Stimulated activated CD4-positive, alpha-beta T cell treated with anti-CD3 and anti-CD28 coated beads, Interleukin-1b, Interleukin-23, amount 100 ng/mL, for 1 hour (primary cell): ENCODE measurements at places on chromosomes 13 and 19.

DNA sequence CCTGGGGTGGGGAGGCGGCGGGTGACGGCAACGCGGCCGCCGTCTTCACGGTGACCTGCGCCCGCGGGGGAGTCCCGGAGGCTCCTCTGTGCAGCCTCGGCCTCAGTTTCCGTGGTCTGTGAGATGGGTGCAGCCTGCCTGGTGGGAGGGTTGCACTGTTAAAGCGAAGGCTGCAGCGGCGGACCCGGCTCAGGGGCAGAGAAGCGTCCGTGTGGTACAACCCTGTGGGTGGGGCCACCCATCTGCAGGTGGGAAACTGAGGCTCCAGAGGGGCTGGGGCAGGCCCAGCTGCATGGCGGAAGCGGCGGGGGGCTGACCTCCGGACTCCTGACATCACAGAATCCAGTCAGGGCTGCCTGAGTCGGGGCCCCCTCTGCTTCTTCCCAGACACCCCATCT is 481 bp downstream of the FGF22 start:
- DNase-seq, result no peak

GRCh38 chr13:23963184-23963931 is 66.1 kb upstream of the C1QTNF9B start:
- DNase-seq, result no peak

- no peak for DNase-seq
Observed at GRCh38 chr19:27833031-27833430, 1379.9 kb downstream of the UQCRFS1 start.

DNA sequence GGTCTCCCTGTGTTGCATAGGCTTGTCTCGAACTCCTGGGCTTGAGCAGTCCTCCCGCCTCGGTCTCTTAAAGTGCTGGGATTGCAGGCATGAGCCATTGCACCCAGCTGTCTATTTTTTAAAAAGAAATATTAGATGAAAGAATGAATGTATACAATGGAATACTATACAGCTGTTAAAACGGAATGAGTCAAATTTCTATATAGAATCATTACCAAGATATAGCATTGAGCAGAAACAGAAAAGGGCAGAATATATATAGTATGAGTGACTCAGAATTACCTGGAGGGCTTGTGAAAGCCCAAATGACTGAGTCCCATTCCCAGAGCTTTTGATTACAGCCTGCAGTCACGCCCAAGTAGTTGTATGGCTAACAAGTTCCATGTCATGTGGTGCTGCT is 4.4 kb downstream of the DACT3 start:
- no peak for DNase-seq

DNA sequence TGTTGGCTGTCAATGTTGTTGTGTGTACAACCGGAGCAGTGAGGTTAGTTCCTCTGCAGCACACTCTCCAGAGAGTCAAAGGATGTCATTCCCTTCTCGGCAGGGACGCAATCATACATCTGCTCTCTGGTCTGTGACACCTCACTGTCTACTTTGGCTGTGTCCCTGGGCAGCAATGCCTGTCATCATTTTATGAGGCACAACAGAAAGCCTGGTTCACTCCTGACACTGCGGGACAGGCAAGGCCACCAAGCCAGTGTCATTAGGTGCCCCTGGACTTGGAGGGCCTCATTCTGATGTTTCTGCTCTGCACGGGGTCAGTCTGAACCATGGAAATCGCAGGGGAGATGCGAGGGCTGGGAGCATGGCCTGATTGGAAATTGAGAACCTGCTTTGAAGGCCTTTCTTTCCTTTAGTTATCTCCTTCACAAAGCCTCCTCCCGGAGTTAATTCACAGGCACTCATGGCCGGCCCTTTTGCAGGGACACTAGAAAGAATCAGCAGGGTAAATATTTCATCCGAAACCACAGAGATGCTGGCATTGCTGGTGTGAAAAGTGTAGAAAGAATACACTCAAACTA is 284.4 kb downstream of the ZNF536 start:
- DNase-seq, result no peak

- no peak for DNase-seq
Observed at GRCh38 chr19:35123573-35123972, 8.0 kb downstream of the FXYD3 start.

DNA sequence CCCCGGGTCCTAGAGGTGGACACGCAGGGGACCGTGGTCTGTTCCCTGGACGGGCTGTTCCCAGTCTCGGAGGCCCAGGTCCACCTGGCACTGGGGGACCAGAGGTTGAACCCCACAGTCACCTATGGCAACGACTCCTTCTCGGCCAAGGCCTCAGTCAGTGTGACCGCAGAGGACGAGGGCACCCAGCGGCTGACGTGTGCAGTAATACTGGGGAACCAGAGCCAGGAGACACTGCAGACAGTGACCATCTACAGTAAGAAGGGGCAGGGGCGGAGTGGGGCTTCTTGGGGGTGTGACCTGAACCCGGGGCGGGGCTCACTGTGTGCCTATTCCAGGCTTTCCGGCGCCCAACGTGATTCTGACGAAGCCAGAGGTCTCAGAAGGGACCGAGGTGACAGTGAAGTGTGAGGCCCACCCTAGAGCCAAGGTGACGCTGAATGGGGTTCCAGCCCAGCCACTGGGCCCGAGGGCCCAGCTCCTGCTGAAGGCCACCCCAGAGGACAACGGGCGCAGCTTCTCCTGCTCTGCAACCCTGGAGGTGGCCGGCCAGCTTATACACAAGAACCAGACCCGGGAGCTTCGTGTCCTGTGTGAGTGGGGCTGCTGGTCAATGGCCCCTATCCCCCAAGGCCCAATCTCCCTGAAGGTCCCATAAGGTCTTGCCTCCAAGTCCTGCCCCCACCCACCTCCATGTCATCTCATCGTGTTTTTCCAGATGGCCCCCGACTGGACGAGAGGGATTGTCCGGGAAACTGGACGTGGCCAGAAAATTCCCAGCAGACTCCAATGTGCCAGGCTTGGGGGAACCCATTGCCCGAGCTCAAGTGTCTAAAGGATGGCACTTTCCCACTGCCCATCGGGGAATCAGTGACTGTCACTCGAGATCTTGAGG is 2.4 kb upstream of the ICAM4 start:
- DNase-seq, result no peak

- no peak for DNase-seq
Observed at GRCh38 chr19:17883627-17884410, 12.1 kb downstream of the SLC5A5 start.

- no peak for DNase-seq
Observed at GRCh38 chr13:101144808-101145419, 271.4 kb downstream of the NALCN start.

- no peak for DNase-seq
Observed at GRCh38 chr19:37519890-37520289, 13.2 kb downstream of the ZNF793 start.

- no peak for DNase-seq
Observed at GRCh38 chr13:83117046-83117445, 765.2 kb downstream of the SLITRK1 start.

DNA sequence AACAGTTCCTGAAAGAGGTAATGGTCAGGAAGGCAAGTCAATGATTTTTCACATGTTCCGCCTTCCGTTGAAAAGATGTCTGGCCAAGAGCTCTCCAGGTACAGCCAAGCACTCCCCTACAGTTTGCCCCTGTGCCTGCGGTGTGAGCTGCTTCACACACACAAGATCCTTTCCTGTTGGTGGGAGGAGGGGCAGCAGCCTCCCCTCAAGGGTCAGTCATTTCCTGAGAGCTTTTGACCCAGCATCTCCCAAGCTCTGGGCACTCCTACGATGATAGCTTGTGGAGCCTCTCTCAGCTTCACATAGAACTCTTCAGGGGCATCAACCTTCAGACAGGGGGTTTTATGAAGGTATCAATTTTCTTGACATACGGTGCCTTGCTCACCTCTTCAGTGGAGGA is 86.9 kb downstream of the DOCK9 start:
- DNase-seq, result no peak

DNA sequence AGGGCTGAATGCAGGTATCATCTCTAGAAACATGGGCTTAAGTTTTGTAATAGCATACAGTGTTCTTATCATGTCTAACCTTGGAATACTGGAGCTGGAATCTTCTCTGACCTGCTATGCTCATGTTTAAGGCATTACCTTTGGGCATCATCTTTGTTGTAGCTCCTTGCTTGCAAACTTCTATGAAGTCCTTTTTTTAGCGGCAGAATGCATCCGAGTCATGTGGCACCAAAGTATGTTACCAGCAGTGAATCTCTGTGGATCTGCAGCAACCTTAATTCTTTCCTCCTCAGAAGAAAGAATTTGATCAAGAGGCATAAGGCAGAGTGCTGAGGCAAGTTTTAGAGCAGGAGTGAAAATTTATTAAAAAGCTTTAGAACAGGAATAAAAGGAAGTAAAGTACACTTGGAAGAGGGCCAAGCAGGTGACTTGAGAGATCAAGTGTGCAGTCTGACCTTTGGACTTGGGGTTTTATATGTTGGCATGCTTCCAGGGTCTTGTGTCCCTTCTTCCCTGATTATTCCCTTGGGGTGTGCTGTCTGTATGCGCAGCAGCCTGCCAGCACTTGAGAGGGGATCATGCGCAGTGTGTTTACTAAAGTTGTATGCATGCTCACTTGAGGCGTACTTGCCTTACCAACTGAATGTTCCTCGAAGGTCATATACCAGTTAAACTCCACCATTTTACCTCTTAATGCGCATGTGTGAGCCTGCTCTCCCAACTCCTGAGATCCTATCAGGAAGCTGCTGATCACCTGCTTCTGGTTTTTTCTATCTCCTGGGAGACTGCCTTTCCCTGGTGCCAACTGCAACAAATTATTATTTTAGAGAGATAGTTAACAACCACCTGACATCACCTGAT is 115.5 kb downstream of the LACC1 start:
- no peak for DNase-seq
